NCI-H446 treated with DMSO at 0.1 percent for 48 hours (cell line): ENCODE measurements at places on chromosomes 12 and 14.

DNA sequence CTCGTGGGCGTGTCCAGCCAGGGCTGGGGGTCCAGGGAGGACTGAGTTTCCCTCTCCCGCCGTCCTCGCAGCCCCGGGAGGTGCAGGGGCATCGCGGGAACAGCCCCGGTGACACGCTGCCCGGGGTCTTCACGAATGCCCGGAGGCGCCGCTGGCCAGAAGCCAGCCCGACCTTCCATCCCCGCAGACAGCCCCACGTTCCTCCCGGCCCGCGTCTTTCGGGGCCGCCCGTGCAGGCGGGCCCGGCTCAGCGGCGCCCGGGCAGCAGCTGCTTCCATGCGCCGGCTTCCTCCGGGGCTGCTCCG lies 827 bp upstream of the TEDC1 start:
- DNase-seq, result no peak

- DNase-seq, result no peak
Measured at GRCh38 chr12:79127271-79127751, 262.7 kb downstream of the SYT1 start.

GRCh38 chr14:76307786-76308780 lies 67.9 kb upstream of the ESRRB start:
- no peak for DNase-seq

DNA sequence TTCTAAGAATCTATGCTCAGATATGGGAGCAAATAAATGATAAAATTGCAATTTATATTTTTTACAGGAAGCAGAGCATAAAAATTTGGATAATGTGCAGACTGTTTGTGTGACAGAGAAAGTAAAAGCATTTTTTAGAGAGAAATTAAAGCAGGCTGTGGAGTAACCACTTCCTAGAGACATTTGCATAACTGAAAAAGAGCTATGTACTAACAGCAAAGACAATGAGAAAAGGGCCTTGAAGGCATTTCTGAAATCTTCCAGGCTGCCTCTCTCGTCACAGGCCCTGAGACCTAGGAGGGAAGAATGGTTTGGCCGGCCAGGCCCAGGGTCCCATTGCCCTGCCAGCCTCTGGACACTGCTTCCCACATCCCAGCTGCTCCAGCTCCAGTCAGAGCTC lies 247.2 kb downstream of the ALX1 start:
- DNase-seq, result no peak

GRCh38 chr12:108666401-108666881 lies 32.7 kb upstream of the SELPLG start:
- DNase-seq, result no peak

GRCh38 chr14:49479432-49479831 lies 106.7 kb downstream of the RPS29 start:
- no peak for DNase-seq

GRCh38 chr12:92509156-92509738 lies 193.5 kb upstream of the PLEKHG7 start:
- DNase-seq, result no peak
